ENCODE measurements at places on chromosomes 1 and 21. TPM values are rescaled to one million over a fixed set of nuclear protein-coding genes. Genes with fewer than 3 reads are reported as not detected.

GRCh38 chr1:168665975-168666374, 63.0 kb downstream of the DPT start:
- DNase-seq: no peak
- H3K4me3 ChIP-seq: no peak overlapping the region
- H3K4me1 ChIP-seq: no peaks in the 10 kb centered on the region
- no peaks in the 10 kb centered on the region for H3K27me3 ChIP-seq

The SYDE2 gene
- total RNA-seq: 47.5 TPM

- H3K36me3 ChIP-seq: peaks cover 6% of the 10 kb centered on the region
- no peak for DNase-seq
- H3K27me3 ChIP-seq: no peaks in the 10 kb centered on the region
- peak overlapping the region; percentile 53 for H3K27ac ChIP-seq
- H3K4me1 ChIP-seq: peaks cover 11% of the 10 kb centered on the region
- H3K4me3 ChIP-seq: no peak overlapping the region
Measured at GRCh38 chr1:44801491-44802305, 1.5 kb downstream of the PLK3 start.

DNA sequence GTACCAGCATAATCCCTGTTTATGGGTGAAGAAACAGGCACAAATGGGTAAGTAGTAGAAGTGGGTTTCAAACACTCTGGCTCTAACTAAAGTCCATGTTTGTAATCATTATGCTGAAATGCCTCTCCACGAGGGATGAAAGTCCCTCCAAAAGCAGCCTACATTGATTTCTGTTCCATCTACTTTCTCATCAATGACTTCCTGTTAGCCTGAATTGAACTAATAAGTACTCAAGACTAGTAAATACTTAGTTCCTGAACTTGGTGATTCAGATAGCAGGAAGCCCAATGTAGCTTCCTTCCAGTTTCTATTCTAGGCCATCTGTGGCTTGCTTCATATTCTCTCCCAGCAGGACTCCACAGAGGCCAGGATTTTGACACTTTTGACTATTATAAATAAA, 11.3 kb upstream of the BACH1 start:
- H3K27me3 ChIP-seq: no peaks in the 10 kb centered on the region
- peak; percentile 44 for DNase-seq
- no peak overlapping the region for H3K4me3 ChIP-seq
- no peak overlapping the region for H3K27ac ChIP-seq
- no peaks in the 10 kb centered on the region for H3K36me3 ChIP-seq

The AMPD1 gene
- total RNA-seq: not detected

- H3K4me3 ChIP-seq: no peak overlapping the region
- H3K36me3 ChIP-seq: no peaks in the 10 kb centered on the region
- no peaks in the 10 kb centered on the region for H3K27me3 ChIP-seq
- no peak for DNase-seq
Measured at GRCh38 chr1:209040351-209040750, 543.2 kb upstream of the CAMK1G start.

The ADAM30 gene
- not detected for total RNA-seq

GRCh38 chr1:234578087-234578486, 31.9 kb downstream of the IRF2BP2 start:
- DNase-seq: no peak
- no peaks in the 10 kb centered on the region for H3K27me3 ChIP-seq
- no peak overlapping the region for H3K4me3 ChIP-seq
- peaks cover 28% of the 10 kb centered on the region for H3K4me1 ChIP-seq

The C1QB gene
- not detected for total RNA-seq

- no peak for DNase-seq
- H3K4me1 ChIP-seq: no peaks in the 10 kb centered on the region
- no peak overlapping the region for H3K27ac ChIP-seq
- H3K4me3 ChIP-seq: no peak overlapping the region
- H3K36me3 ChIP-seq: no peaks in the 10 kb centered on the region
- no peaks in the 10 kb centered on the region for H3K27me3 ChIP-seq
Measured at GRCh38 chr1:239269706-239270105, 116.7 kb upstream of the CHRM3 start.

DNA sequence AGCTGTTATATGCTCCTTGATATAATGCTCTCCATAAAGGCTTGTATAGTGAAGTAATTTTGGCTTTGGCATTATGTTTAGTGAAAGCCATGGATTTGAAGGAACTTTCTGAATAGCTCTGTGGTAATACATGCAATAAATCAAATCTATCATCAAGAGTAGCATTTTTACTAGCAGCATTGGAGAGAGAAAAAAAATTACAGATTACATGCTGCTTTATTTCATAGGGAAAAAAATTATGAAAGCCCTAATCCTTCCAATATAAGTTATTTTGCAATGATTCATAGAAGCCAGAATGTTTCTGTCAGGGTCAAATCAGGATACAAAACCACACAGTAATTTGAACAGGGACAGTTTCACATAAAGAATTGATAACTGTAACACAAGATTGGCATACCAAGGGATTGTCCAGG, 250.0 kb downstream of the SPATA17 start:
- no peaks in the 10 kb centered on the region for H3K36me3 ChIP-seq
- no peaks in the 10 kb centered on the region for H3K27me3 ChIP-seq
- no peak overlapping the region for H3K27ac ChIP-seq
- H3K4me1 ChIP-seq: no peaks in the 10 kb centered on the region

The GBP3 gene
- 0.09 TPM for total RNA-seq

- peaks cover 58% of the 10 kb centered on the region for H3K27me3 ChIP-seq
- no peaks in the 10 kb centered on the region for H3K4me1 ChIP-seq
- H3K4me3 ChIP-seq: no peak overlapping the region
- no peaks in the 10 kb centered on the region for H3K36me3 ChIP-seq
Measured at GRCh38 chr1:18603212-18603852, 27.3 kb upstream of the PAX7 start.

GRCh38 chr21:35478161-35479064, 429.3 kb upstream of the RUNX1 start:
- peak; percentile 87 for DNase-seq
- peaks cover under 1% of the 10 kb centered on the region for H3K27me3 ChIP-seq
- no peaks in the 10 kb centered on the region for H3K4me1 ChIP-seq
- H3K27ac ChIP-seq: no peak overlapping the region
- no peaks in the 10 kb centered on the region for H3K36me3 ChIP-seq
- no peak overlapping the region for H3K4me3 ChIP-seq

GRCh38 chr1:150579945-150580642, 684 bp upstream of the MCL1 start:
- peaks cover 23% of the 10 kb centered on the region for H3K4me1 ChIP-seq
- H3K27ac ChIP-seq: peak overlapping the region; percentile 99
- H3K27me3 ChIP-seq: no peaks in the 10 kb centered on the region

The ACTL8 gene
- 0.28 TPM for total RNA-seq

DNA sequence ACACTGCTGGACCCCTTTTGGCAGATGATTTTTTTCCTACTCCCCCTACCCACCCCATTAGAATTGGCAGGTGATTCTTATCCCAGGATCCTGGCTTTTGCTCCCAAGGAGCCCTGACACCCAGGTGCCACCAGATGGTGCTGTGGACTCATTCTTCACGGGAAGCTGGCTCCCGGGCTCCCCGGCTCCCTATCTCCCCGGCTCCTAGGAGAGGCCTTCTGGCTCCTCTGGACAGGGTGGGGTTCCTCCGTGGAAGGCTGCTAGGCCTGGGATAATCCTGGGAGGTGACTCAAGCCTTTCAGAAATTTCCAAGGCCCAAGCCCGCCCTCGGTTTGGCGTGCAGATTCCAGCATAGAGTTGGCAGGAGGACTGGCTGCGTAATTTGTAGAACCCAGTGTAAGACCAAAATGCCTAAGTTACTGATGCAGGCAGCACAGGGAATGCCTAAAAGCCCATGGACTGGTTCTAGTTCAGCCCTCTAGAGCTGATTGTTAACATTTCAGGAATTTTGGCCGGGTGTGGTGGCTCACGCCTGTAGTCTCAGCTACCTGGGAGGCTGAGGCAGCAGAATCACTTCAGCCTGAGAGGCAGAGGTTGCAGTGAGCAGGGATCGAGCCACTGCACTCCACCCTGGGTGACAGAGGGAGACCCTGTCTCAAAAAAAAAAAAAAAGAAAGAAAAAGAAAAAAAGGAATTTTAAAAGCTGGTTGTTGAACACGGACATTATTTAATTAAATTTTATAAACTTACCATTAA, 6.8 kb upstream of the BSDC1 start:
- H3K27me3 ChIP-seq: no peaks in the 10 kb centered on the region
- no peaks in the 10 kb centered on the region for H3K36me3 ChIP-seq
- no peak overlapping the region for H3K4me3 ChIP-seq
- H3K4me1 ChIP-seq: no peaks in the 10 kb centered on the region
- no peak overlapping the region for H3K27ac ChIP-seq

DNA sequence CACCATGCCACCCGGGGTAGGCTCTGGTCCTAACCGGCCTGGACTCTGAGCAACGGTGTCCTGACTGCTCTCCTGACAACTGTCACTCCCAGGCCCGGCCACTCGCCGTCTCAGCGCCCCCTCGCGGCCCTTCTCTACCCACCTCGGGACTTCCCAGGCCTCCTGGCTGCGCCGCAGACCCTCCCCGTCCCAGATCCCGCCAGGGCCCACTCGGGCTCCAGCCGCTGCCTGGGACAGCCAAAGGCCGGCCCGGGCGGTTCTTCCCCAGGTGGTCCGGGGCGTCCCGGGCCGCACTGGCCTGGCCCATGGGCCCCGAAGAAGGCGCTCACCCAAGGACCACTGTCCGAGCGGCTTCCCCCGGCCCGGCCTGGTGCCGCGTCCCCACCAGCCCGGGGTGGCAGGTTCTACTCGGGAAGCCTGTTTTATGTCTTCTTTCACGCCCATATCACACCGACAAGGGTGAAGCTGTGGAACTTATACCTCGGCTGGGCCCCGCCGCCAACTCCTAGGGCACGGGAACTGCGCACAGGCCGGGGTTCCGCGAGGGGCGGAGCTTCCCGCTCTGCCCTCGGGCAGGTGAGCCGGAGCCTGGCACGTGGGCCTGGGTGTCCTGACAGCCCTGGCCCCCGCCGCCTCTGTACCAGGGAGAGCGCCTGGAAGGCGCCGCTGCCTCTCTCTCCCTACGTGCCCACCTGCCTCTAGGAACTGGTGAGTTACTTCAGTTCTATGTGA, 138.3 kb downstream of the TTLL7 start:
- DNase-seq: peak; percentile 69
- H3K36me3 ChIP-seq: no peaks in the 10 kb centered on the region
- peak overlapping the region; percentile 29 for H3K4me3 ChIP-seq
- H3K27me3 ChIP-seq: peaks cover 16% of the 10 kb centered on the region

The ACTA1 gene
- 18.7 TPM for total RNA-seq

- H3K27ac ChIP-seq: no peak overlapping the region
- peaks cover 6% of the 10 kb centered on the region for H3K4me1 ChIP-seq
- DNase-seq: no peak
Measured at GRCh38 chr21:44749759-44750674, 38.6 kb upstream of the TSPEAR start.

The PBX1 gene
- 182 TPM for total RNA-seq

GRCh38 chr1:66300972-66301451, 232.9 kb upstream of the SGIP1 start:
- H3K36me3 ChIP-seq: no peaks in the 10 kb centered on the region
- no peaks in the 10 kb centered on the region for H3K27me3 ChIP-seq
- no peak overlapping the region for H3K27ac ChIP-seq

The BCAN gene
- 1.2 TPM for total RNA-seq

The LEPROT gene
- 33.7 TPM for total RNA-seq

The ZBTB18 gene
- total RNA-seq: 11.0 TPM

- no peaks in the 10 kb centered on the region for H3K36me3 ChIP-seq
- peak; percentile 37 for DNase-seq
- no peaks in the 10 kb centered on the region for H3K27me3 ChIP-seq
Measured at GRCh38 chr1:65026235-65026634, 59.9 kb upstream of the JAK1 start.

- no peak overlapping the region for H3K27ac ChIP-seq
- H3K27me3 ChIP-seq: peaks cover 12% of the 10 kb centered on the region
- no peak for DNase-seq
- no peak overlapping the region for H3K4me3 ChIP-seq
- H3K4me1 ChIP-seq: peaks cover 35% of the 10 kb centered on the region
Measured at GRCh38 chr1:47873337-47873736, 123.8 kb downstream of the TRABD2B start.

GRCh38 chr1:222751255-222751654, 14.3 kb downstream of the FAM177B start:
- no peaks in the 10 kb centered on the region for H3K27me3 ChIP-seq
- DNase-seq: no peak
- no peak overlapping the region for H3K4me3 ChIP-seq
- no peaks in the 10 kb centered on the region for H3K36me3 ChIP-seq
- no peaks in the 10 kb centered on the region for H3K4me1 ChIP-seq

- H3K27ac ChIP-seq: peak overlapping the region; percentile 86
- H3K4me1 ChIP-seq: peaks cover 11% of the 10 kb centered on the region
- DNase-seq: no peak
- no peak overlapping the region for H3K4me3 ChIP-seq
- H3K36me3 ChIP-seq: no peaks in the 10 kb centered on the region
Measured at GRCh38 chr21:45525153-45525909, 16.9 kb downstream of the SLC19A1 start.

GRCh38 chr1:98292994-98293393, 368.5 kb upstream of the SNX7 start:
- no peak overlapping the region for H3K27ac ChIP-seq
- H3K4me3 ChIP-seq: no peak overlapping the region
- no peaks in the 10 kb centered on the region for H3K4me1 ChIP-seq
- no peaks in the 10 kb centered on the region for H3K36me3 ChIP-seq

The TNFRSF18 gene
- total RNA-seq: not detected

DNA sequence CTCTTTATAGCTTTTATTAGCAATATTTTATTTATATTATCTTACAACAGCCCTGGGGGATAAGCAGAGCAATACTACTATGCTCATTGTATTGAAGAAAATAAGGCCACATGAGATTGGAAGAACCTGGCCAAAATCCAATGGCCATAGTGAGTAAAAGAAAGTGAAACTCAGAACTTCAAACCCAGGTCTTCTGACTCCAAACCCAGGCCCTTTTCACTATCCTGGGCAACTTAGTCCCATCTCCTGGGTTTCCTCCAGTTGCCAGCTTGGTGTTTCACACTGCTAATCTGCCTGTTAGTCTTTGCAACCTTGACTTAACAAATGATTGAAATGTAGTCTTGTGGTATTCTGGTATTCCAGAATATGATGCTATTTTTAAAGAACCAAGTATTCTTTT, 22.4 kb upstream of the EXO1 start:
- H3K27me3 ChIP-seq: no peaks in the 10 kb centered on the region
- no peak for DNase-seq
- H3K27ac ChIP-seq: no peak overlapping the region
- no peak overlapping the region for H3K4me3 ChIP-seq
- H3K36me3 ChIP-seq: no peaks in the 10 kb centered on the region
- H3K4me1 ChIP-seq: no peaks in the 10 kb centered on the region

The DPT gene
- not detected for total RNA-seq

GRCh38 chr1:7606096-7606495, 165.0 kb upstream of the VAMP3 start:
- H3K4me1 ChIP-seq: no peaks in the 10 kb centered on the region
- H3K36me3 ChIP-seq: no peaks in the 10 kb centered on the region
- H3K27me3 ChIP-seq: no peaks in the 10 kb centered on the region
- H3K27ac ChIP-seq: no peak overlapping the region
- no peak overlapping the region for H3K4me3 ChIP-seq

The GLIS1 gene
- total RNA-seq: 0.95 TPM

The S100B gene
- total RNA-seq: 0.21 TPM

The CD48 gene
- not detected for total RNA-seq

- no peak overlapping the region for H3K4me3 ChIP-seq
- no peaks in the 10 kb centered on the region for H3K36me3 ChIP-seq
- peaks cover 18% of the 10 kb centered on the region for H3K4me1 ChIP-seq
- H3K27ac ChIP-seq: no peak overlapping the region
Measured at GRCh38 chr21:38912789-38913119, 107.0 kb downstream of the ETS2 start.
